NCI-H187 treated with DMSO at 0.1 percent for 48 hours (cell line): ENCODE measurements at places on chromosomes 5 and 9.

DNA sequence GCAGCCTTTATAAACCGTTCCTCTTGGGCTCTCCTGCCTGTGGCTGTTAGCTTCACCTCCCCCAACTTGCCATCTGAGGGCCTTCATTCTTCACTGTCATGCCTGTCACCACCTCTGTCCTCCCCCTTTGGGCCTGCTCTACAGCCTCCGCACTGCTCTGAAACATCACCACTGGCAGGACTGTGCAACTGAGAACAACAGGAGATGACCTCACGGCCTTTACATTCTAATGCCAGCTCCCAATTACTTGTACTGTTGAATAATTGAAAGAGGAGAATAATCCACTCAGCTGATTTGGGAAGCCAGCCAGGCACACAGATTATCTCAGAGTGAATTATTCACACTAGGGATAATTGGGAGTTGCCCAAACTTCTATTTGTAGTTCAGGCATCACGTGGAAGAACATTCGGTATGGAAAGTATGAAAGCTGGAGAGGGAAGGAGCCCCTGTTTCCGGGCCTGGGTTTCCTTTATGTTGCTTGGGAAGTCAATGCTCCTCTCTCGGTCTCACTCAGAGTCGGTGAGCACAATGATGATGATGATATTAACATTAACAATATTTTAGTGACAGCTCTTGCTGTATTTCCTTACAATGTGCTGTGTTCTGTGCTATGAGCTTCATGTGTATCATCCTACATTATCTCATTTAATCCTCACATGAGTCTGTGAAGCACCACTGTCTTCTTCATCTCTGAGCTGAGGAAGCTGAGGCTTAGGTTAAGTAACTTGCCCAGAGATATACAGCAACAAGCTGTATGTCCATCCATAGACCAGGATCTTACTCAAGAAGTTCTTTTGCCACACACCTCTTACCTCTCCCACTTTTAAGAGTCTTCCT is 99.3 kb upstream of the LRRTM2 start:
- no peak for DNase-seq

DNA sequence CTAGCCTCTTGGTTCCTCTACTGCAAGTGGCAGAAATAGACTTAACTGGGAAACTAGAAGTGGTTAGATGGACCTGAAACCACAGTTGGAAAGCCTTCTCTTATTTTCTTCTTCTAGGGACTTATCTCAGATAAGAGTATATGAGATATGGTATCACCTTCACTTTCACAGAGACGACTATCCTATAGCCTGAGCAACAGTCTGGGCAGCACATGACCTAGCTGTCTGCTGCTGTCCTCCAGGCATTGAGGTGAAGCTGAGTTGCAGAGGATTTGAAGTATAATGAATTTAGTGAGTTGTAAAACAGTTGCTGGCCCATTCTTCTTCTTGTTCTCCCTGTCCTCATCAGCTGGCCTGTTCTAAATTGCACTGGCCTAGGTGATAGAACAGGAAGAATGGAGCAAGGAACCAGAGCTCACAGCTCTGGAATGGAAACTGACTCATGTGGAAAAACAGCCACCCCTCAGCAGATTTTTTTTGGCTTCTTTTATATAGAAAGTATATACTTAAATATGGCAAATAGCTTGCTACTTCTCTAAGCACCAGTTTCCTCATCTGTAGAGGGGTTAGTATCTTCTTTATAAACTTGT is 27.8 kb downstream of the RECK start:
- DNase-seq: no peak

DNA sequence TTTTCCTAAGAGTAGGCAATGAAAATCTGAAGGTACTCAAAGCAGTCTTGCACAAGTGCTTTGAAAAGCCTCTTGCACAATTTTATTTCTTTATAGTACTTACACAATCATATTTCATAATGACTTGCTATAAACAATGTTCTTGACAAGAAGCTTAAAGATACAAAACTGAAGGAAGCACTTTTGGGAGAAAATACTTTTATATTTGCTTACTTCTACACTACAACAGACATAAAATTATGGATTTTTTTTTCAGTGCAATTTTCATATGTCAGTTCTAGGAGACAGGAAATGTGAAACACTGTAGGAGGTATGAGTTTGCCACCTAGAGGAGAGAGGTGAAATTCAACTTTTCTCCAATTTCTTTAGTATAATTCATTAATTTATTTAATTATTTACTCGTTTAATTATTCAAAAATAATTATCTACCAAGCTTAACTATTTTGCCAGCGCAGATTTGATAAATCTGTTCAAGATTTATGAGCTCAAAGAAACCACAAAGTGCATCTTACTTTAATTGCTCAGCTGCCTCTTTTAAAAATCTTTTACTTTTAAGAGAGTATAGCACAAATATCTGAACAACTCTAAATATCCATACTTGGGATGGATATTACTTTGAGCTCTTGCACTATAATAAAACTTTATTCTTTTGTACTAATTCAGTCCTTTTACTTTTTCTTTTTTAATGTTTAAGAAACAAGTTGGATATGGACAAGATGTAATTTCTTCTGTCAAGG is 29.0 kb upstream of the CDKN2B start:
- no peak for DNase-seq

GRCh38 chr5:125503946-125504345 is 757.5 kb upstream of the ZNF608 start:
- no peak for DNase-seq
